ENCODE measurements at places on chromosomes 16 and 17.

- no peak for DNase-seq
Observed at GRCh38 chr17:77147357-77147801, 6.6 kb downstream of the SEC14L1 start.

GRCh38 chr17:1873418-1873817 is 43.6 kb downstream of the RPA1 start:
- DNase-seq, result no peak

GRCh38 chr16:471353-472198 is 46.1 kb downstream of the RAB11FIP3 start:
- DNase-seq, result no peak

GRCh38 chr17:42378359-42378958 is 9.8 kb downstream of the STAT3 start:
- no peak for DNase-seq

DNA sequence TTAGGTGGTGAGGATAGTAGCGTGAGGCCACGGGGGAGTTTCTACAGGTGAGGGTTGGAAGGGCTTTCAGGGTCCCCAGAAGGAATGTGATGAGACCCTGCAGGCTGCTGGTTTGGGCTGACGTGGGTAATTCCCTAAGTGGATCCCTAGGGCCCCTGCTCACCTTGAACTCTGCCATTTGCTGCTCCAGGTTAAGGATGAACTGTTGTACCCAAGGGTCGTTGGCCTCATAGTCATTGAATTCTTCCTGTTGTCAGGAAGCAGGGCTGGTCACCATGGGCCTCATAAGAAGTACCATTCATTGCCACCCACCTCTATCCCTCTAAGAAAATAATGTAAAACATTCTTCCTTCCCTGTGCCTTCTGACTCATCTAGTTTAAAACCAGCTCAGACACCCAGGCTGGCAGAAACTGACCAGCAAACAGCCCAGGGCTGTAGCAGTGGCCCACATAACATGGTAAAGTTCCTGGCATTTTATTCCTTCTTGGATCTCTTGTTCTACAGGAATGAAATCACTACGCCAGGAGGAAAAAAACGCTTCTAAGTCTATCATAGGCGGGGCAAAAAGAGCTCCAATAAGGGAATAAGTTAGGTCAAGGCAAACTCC is 27.6 kb downstream of the FCSK start:
- DNase-seq, result no peak

DNA sequence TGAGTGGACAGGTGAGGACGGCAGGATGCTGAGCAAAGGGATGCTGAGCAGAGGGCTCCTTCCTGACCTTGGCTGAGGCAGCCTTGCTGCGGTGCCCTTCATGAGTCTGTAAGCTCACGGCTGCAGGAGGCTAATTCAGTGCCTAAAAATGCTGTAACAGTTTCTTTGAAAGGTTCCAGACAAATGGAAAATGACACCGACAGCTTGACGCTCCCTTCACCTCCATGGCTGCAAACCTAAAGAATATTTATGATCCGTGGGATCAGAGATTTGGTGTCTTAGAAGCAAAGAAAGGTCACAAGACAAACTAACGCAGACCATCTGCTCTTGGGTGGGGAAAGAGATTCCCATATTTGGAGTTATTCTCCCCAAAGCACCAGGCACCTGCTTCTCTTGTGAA is 28.0 kb downstream of the TOM1L2 start:
- no peak for DNase-seq
